Activated CD4-positive, alpha-beta T cell treated with anti-CD3 and anti-CD28 coated beads, Interleukin-2, amount 50 U/mL, for 16 hours (primary cell): ENCODE measurements at places on chromosomes 5 and 9.

DNA sequence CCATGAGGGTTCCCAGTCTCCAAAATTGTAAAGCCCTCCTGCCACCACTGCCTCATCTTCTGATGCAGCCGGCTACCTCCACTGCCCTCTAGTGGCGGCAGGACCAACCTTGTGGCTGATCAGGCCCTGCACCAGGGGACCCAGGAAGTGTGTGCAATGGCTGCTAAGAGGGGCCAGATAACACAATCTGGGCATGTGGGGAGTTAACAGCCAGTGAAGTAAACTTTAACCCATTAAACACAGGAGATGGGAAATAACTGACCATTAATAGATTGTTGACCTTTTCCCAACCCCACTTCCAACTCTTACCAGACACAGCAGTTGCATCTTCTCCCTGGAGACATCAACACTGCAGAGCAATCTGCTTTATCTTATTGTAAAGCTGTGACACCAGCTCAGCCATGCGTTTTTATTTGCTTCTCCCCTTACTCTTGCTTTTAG, 63.3 kb downstream of the FREM1 start:
- peak; percentile 69 for DNase-seq

DNA sequence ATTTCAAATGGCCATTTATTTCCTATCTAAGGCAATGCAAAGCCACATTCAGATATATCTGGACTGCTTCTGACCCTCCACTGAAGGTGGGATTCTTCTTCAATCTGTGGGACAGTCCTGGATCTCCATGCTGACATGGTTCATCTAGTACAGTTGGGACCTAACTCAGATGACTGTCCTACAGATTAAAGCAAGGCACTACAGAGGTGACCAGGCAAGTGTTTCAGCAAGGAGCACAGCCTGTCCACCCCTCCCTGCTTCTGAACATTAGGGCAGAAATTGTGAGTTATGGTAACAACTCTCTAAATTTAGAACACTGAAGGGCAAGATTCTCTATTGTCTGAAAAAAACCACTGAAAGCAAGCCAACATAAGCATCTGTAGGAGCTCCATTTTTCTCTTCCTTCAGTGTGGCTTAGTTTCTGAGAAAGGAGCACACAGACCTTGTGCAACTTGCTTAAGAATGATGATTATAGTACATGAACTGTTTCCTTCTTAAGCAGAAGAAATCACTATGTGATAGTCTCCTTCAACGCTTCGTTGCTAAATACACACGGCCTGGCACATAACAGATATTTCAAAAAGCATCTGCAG, 62.9 kb upstream of the BARX1 start:
- no peak for DNase-seq

GRCh38 chr5:135212361-135213026, 178.5 kb upstream of the PITX1 start:
- DNase-seq: no peak

DNA sequence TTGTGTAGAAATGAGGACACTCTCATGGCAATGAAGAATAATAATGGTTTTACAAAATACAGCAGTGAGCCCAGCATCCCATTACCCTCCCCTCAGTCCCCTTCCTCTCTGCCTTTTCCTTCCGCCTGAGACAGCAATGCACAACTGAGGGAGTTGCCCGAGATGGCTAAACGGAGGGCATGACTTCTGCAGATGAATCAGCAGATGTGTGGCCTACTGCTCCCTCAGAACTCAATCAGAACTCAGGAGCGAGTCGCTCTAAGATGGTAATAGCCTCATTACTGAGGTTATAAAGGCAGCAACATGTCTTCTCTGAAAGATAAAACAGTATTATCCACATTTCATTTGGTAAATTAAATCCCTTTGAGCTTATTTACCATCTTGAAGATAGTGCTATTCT, 326.6 kb downstream of the ENC1 start:
- no peak for DNase-seq

GRCh38 chr9:71908825-71909224, 2.2 kb downstream of the ABHD17B start:
- no peak for DNase-seq

DNA sequence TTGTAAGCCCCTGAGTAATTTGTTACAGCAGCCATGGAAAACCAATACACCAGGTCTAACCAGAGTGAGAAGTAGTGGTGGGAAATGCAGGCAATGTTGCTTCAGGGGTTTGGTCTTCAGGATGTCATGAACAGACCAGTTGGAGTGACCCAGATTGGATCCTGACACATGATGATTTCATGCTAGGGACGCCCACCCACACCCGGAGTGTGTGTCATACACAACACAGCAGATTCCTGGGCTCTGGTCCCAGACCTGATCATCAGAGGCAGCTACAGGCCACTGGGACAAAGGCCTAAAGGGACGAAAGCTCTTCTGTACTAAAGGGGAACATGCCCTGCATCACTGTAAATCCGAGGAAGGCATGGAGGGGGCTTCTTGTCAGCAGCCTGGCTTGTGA, 194.2 kb downstream of the NSG2 start:
- no peak for DNase-seq

DNA sequence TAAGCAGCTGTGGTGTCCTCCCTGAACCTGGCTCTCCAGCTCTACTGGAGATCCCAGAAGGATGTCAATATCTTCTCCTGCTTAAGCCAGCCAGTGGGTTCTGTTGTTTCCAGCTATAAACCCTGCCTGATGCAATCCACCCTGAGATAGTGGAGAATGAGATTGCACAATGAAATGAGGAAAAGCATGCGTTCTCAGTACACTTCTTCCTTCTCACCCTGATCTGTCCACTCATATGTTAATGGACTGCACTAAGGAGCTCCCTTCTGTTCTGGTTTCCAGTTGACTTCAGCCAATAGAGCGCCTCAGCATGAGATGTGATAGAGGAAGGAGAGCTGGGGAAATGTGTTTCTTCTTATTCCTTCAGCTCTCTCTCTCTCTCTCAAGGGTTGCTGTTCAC, 40.0 kb upstream of the CDH6 start:
- DNase-seq: no peak

DNA sequence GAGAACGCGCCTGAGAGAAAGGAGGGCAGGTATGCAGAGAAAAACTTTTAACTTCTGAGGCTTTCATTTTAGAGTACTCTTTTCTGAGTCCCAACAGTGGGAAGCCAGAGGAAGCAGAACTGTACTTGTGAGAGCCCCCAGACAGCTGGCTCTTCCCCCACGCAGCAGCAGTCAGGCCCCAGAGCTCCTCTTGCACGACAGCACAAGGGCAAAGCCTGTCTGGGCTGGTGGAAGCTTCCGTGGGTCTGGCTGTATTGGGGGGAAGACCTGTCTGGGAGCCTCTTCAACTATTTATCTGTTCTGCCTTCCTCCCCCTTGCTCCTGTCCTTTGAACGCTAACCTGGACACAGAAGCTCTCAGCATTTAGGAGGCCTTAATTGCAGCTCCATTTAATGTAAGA, 68.2 kb downstream of the THBS4 start:
- DNase-seq: no peak

DNA sequence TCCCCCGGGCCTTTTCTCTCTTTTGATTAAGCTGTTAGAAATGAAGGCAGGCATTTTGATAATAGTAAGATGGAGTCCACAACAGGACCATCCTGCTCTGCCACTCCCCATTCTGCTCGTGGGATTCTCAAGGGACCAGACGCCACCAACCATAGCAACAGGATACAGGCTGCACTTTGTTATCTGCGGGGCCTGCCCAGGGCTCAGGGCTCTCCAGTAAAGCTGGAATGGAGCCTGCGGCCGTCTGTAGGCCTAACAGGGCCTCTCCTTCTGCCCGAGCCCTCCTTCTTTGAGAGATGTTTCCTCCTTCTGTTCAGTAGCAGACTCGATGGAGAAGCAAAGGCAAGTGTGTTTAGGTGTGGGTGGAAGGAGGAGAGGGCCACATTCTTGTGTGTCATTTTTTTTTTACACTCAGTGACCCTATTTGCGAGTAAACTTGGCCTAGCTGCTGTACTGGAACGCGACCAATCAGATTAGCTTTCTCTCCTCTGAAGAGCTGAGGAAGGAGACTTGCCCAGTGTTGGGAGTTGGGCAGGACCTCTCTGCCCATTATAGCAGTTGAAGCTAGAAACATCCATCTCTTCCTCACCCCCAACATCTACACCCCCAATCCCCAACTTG, 8.9 kb upstream of the EPB41L4B start:
- no peak for DNase-seq

GRCh38 chr5:119290161-119290569, 65.7 kb upstream of the TNFAIP8 start:
- DNase-seq: peak; percentile 48

DNA sequence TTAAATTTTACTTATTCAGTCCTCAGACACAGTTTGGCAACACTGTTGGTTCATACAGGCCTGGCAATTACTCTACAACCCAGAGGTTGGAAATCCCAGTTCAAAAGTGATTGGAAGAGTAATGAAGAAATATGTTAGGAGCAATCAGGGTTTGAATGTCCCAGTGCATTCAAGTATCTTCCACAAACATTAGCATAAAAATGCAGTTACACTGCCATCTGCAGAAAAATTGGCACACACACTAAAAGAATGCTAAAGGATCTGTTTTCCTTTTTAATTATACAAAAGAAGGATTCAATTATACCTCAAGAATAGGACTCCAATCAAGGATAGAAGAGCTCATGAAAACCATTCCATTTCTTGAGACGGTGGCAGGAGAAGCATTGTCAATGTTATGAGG, 130.2 kb downstream of the DNAH5 start:
- DNase-seq: no peak
